ENCODE measurements at places on chromosomes 5 and 9.

DNA sequence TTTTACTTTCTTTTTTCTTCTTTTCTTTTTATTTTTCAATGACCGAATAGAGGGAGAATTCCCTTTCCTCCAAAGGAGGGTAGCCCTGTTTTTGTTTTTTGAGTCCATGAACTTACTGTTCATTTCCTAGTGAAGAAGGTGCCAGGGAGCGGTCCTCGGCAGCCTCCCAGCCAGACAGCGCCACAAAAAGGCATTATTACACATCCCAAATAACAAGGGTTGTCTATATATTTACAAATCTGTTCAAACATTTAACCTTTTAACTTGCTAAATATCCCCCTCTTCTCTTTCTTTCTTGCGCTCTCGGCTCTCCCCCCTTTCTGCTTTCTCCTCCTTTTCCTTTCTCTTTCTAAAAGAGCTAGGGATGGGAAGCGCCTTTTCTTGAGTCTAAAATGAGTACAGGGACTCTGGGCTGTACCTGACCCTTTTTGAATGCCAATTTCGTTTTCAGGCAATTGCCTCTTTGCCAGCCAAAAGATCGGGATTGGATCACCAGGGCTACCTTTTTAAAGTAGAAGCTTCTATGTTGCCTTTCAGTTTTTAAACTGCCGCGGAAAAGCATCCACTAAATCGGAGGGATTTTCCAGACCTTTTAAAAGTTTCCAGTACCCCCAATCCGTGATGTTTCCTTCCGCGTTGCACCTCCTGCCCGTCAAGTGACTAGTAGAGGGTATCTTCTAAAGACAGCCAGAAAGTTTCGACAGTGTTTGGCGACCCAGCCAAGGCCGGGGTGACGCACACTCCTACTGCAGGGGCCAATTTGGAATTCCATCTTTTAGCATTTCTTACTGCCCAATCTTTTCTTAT, 125.6 kb downstream of the TMEM161B start:
- no peak for DNase-seq

- DNase-seq: no peak
Measured at GRCh38 chr9:68747043-68747533, 42.0 kb downstream of the PIP5K1B start.

DNA sequence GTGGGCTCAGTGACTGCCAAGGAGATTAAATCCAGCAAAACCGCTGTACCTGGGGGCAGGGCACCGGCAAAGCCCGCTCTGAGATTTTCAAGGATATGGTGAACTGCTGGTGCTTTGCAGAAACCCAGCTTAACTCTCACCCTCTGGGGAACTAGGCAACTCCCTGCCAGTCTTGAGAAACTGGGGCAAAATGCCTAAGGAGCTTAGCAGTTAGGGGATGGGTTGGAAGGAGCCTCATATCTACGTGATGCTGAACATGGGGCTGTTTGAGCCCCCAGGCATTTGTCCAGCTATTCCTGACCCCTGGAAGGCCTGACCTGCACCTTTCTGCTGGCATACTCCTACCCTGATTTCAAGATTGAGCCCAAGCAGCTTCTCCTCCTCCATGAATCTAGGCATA, 108.6 kb upstream of the TBC1D2 start:
- no peak for DNase-seq

GRCh38 chr5:133336121-133336968, 276.0 kb downstream of the FSTL4 start:
- DNase-seq: no peak

DNA sequence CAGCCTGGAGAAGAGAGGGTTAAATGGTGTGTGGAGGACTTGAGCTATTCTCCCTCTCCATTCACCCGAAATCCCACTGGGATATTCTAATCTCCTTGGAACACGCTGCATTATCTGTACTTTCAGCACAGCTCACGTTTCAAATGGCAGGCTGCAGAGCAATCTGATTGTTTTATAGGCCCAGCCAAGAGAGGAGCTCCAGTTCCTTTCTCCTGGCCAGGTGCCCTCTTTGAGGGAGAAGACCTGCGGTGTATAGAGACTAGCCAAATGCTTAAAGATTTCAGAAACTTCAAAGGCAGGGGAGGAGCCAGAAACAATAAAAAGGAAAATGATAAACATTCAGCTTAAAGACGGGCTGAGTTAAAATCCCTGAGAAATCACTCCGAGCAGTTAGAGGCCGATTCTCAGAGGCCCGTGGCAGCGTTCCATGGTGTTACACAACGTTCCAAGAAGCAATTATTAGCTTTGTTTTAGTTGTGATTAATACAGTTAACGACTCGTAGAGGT, 564.0 kb upstream of the KLF4 start:
- no peak for DNase-seq

DNA sequence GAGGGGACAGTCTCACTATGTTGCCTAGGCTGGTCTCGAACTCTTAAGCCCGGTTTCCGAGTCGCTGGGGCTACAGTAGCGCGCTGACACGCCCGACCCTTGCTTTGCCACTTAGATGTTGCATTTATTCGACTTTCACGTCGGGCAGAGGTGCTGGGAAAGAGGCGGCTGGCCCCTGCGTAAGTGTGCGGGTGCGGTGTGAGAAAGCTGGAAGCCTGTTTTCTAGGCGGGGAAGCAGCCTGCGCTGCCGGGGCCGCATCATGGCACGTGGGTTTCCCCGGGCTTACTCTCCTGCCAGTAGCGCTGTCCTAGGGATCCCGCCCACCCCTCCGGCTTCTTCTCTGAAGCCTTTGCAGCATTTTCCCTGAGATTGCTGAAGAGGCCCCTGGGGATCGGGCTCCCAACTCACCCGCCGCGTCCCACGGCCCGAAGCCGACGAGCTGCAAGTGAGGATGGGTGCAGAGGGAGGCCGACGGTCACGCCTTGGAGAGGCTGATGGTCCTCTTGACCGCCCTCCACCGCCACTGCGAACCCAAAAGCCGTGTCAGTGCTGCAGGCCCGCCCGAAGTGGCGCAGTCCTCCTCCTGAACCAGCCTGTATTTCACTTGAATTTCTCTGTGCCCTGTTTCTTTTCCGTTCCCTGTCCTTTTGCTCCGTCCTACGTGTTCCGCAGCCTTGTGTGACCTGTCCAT, 5.8 kb upstream of the TRIM41 start:
- DNase-seq: no peak

GRCh38 chr9:34456746-34457145, 1.6 kb downstream of the FAM219A start:
- DNase-seq: no peak

DNA sequence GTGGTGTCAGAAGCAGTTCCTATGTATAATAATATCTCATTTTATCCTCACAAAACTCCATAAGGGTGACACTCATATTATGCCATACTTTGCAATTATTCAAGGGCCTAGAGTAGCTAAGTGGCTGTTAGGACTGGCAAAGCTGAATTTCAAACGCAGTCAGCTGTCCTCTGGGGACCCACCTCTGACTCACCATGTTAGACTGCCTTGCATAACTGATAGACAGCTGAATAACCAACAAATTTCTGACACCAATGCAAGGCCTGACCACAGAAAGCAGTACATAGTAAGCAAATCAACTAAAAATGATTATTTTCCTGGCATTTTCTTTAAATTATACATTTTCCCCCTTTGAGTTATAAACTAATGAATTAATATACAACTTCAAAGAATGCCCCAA, 251.6 kb upstream of the PTGER4 start:
- no peak for DNase-seq
